ENCODE measurements at places on chromosomes 6 and 20. TPM values are rescaled to one million over a fixed set of nuclear protein-coding genes. Genes with fewer than 3 reads are reported as not detected.

GRCh38 chr20:288956-289692 lies 1.4 kb downstream of the C20orf96 start:
- DNase-seq: no peak

TENT5A gene
- total RNA-seq: 40.0 TPM

PRSS35 gene
- 3.5 TPM for total RNA-seq

SOX18 gene
- total RNA-seq: not detected

DNA sequence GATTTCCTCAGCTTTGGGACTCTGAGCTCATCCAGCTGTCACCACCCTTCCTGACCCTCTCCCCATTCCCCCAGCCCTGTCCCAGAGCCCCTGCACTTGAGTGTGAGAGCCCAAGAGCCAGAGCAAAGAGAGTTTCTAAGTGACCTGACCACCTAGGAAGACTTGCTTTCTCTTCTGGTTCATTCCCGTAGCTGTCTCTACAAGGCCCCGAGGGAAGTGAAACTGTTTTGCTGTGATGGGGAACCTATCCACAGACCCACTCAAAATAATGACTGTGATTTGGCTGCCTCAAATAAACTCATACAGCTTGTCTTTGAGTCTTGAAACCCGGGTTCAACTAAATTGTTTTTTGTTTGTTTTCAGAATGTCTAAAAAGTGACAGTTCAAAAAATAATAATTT lies 74.6 kb upstream of the XRN2 start:
- DNase-seq: no peak

DNA sequence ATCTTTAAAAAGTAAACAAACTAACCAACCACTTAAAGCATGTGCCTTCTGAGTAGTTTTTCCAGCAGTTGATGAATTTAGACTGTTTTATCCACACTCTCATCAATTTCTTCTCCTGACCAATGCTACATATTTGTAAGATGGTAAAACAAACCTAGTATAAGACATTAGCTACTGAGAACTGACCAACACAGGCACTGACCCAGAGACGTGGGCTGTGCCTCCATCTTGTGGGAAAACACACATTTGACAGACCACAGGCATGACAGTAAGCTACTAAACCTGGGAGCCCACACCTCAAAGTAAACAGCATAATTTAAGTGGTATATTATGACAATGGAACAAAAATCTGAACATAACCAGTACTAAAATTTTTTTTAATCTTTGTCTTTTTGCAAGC lies 121.4 kb upstream of the NRSN1 start:
- no peak for DNase-seq

DNA sequence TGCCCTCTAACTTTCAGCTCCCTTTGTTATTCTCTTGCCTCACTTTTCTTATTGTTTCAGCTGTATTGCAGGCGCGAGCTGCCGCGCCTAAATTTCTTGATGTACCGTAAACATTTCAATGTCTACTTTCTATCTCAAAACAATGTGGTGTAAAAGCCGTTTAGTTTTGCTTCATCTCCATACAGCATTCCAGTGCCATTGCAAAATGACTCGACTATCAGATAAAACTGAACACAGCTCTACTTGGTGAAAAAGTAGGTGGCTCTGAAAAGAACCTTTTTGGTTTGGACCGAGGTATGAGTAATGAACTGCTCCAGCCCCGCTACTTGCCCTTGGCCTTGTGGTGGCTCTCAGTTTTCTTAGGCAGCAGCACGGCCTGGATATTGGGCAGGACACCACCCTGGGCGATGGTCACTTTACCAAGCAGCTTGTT lies 74.6 kb downstream of the OR2B2 start:
- DNase-seq: peak; percentile 70

DNA sequence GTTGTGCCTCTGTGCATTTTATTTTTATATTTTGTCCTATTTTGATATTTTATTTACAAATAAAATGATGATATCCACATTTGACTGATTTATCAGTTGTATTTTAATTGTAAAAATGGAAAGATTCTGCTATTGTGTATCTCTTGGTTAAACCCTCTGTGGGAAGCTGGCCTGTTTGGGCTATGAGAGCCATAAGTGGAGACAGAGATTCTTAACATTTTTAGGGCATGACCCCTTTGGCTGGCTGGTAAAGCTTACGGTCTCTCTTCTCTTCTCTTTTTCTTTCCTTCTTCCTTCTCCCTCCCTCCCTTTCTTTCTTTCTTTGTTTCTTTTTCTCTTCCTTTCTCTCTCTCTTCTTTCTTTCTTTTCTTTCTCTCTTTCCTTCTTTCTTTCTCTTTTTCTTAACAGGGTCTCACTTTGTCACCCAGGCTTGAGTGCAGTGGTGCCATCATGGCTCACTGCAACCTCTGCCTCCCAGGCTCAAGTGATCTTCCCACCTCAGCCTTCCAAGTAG lies 172.3 kb upstream of the CDYL start:
- DNase-seq: no peak

DNA sequence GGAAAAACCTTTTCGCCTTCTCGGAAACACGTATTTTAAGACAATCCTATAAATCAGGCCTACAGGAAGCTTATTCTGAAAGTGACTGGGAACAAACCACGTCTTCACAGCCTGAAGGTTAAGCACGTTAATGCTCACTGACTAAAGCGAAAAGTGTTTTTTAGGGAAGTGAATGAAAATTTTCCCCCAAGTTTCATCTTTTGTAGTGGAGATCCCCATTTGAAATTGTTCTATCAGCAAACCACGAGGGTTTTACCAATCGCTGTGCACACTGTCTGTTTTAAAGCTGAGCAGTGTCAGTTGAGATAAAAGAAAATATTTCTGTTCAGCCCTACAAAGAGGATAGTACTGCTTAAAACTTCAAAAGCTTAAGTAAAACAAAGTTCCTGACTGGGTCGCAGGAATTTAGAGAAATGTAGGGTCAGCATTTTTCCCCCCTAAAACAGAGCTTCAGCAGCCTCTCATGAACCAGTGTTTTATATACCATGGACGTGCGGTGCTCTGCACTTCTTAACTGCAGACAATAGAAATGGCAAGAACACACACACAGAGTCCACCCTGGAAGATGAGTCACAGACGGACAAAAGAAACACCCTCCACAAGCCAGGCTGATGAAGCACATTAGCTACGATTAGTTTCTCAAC lies 34.9 kb downstream of the SLC22A23 start:
- DNase-seq: peak; percentile 87

DNA sequence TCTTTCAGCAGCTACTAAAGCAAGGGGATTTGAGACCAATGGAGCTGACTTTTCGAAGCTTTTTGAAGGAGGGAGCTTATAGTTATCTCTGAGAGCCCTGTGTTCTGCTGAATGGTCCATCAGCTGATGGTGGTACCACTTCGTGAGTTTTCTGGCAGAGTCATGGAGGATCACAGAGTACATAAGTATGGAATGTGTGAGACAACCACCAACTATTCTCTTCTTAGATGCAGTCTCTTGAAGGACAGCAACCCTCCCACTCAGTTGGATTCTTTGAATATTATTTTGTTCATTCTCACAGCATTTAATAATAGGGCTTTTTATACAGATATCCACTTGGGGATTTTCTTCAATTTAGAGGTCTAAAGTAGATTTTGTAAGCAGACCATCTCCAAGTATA lies 75.3 kb downstream of the ELOVL2 start:
- DNase-seq: peak; percentile 46

DNA sequence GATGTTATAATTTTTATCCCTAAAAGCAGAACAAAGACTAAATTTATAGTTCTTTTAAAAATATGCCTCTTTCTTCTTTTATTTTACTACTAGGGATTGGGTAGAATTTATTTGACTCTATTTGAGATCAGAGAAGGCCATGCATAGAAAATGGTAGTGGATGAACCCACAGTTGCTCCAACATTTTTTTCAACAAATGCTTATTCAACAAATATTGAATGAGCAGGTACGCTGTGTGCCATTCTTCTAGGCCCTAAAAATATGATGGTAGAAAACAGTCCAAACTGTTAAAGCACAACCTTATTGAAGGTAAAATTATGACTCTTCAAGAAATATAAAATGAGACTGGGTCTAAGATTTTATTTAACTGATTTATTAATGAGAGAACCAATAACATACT lies 30.0 kb downstream of the OTOR start:
- DNase-seq: no peak

Measured in fibroblast of the aortic adventitia (primary cell).